Lower leg skin (tissue), 4 donors: ENCODE measurements at places on chromosomes 11 and 22. TPM values are rescaled to one million over a fixed set of nuclear protein-coding genes. Genes with fewer than 3 reads are reported as not detected.

GRCh38 chr11:132770829-132771530, 761.3 kb downstream of the OPCML start:
- DNase-seq: no peak

GRCh38 chr11:85749884-85750283, 61.1 kb downstream of the SYTL2 start:
- no peak for DNase-seq

DNA sequence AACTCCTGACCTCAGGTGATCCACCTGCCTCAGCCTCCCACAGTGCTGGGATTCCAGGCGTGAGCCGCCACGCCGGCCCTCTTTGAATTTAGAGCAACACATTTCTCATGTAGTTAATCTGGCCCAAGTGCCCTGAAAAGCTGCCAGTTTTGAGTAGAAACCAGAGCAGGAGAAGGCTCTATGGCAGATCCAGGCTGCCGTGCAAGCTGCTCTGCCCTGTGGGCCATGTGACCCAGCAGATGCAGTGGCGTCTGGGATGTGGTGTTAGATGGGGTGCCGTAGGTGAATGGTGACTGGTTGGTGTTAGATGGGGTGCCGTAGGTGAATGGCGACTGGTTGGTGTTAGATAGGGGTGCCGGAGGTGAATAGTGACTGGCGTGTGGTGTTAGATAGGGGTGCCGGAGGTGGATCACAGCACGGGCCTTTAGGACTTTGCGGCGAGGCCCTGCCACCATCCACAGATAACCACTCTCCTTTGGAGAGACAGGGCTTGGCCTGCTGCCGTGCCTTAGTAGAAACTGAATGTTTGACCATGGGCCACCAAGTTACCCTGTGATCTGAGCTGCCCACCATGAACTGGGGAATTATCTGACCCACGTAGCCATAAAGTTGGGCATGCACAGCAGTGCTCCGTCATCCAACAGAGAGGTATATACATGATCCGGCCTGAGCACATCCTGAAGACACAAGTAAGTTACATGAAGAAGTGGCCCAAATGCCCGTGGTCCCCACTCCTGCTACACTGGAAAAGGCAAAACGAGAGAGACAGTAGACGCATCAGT, 32.7 kb downstream of the ASCL2 start:
- no peak for DNase-seq

DNA sequence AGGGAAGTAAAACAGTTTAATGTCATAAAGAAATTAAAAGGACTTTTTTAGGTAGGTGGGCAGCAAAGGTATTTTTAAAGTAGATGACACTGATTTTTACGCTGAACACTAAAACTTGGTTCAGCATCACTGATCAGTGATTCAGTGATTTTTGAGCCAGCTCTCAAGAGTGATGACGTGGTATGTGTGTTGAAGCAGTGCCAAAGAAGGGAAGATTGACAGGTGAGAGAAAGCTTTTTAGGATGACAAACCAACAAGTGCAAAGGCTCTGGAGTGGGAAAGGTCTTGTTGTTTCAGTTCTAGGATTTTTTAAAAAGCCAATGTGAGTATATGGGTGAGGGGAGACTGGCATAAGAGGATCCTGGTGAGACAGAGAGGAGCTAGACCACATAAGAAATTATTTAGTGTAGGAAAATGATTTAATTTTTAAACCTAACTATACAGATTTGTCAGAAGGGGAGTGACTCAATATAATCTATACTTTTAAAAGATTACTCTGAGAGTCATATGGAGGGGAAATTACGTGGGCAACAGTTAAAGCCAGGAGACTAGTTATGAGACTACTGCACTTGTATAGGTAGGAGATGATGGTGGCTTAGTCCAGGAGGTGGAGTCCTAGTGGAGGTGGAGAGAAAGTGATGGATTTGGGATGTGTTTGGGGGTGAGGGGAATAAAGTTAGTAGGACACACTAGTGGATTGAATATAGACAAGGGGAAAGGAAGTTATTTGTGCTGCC, 17.6 kb upstream of the CALCB start:
- DNase-seq: no peak

DNA sequence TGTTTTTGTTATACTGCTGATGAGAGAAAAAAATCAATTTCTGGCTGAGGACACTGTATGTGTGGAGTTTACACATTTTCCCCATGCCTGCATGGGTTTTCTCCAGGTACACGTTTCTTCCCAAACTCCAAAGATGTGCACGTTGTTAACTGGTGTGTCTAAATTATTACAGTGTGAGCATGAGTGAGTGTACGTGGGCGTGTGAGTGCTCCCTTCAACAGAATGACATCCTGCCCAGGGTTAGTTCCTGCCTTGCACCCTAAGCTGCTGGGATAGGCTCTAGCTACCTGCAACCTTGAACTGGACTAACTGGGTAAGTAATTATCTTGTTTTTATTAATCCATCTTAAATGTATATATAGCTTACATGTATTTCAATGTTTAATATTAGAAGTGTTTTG, 5.5 kb downstream of the NPAT start:
- DNase-seq: no peak

DNA sequence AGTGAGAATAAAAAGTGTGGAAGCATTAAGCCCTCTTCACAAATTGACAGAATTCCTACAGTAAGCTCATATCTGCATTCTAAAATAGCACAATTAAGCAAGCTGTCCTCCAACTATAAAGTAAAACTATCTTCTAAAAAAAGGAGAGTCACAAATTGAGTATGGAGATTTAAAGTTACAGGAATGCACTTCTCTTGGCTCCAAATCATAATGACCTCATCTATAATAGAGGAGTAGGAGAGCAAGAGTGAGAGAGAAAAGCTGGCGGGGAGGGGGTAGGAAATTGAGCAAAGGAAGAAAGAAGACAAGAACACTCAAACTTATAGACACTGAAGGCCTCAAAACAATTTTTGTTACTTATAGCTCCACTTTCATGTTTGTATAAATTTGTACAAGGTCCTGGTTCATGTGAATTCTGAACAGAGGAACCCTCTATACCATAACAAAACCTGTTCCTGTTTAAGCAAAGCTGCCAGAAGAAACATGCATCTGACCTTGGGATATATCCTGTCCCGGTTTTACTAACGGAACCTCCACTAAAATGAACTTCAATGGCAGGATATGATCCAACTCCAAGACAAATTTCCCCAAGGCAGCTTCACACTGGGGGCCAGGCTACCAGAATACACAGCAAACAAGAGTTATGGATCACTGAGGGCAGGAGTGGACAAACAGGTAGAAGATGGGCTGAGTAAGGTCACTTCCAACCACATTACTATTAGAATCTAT, 37.2 kb downstream of the SLC35F2 start:
- no peak for DNase-seq

The LRRC4C gene
- total RNA-seq: not detected

The OR51I1 gene
- not detected for total RNA-seq

The KCNA4 gene
- not detected for total RNA-seq
